Occipital lobe (tissue), 3 donors: ENCODE measurements at places on chromosomes 3 and 15.

DNA sequence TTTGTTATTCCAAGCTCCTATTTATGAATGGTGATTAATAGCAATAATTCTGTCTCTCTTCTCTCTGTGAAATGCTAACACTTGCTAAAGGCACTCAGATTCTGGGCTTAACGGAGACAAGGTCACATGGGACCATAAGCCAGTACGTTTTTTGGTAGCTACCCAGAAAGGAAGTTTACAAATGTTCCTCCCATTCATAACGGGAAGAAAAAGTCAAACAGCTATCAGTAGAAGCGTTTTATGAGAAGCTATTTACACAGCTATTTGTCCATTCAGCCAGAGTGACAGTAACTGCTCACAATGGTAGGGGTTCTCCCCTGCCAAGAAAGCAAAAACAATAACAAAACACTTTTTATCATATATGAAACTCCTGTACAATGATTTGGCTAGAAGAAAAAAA is 51.5 kb downstream of the ZMAT3 start:
- DNase-seq: no peak

DNA sequence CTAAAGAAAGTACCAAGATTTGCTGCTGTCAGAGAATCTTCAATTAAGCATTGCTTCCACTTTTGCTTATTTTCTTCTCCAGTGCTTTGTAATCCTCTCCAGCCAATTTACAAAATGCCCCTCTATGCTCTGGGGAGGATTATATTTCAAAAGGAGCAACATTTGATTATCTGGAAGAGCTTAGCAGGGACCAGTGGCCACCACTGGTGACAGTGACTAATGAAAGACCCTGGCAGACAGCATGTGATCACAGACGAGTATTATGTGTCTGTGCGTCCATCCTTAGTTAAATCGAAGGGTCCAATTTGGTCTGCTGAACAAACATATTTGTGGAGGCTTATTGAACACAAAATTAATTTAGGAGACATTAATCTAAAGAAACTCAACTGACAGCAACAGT is 152.6 kb downstream of the ZNF621 start:
- DNase-seq: no peak

GRCh38 chr3:167469381-167469780 is 4.5 kb downstream of the SERPINI2 start:
- DNase-seq: no peak

GRCh38 chr15:81851757-81852156 is 194.1 kb downstream of the MEX3B start:
- DNase-seq: no peak

GRCh38 chr3:183822631-183823030 is 2.7 kb downstream of the MAP6D1 start:
- DNase-seq: no peak

DNA sequence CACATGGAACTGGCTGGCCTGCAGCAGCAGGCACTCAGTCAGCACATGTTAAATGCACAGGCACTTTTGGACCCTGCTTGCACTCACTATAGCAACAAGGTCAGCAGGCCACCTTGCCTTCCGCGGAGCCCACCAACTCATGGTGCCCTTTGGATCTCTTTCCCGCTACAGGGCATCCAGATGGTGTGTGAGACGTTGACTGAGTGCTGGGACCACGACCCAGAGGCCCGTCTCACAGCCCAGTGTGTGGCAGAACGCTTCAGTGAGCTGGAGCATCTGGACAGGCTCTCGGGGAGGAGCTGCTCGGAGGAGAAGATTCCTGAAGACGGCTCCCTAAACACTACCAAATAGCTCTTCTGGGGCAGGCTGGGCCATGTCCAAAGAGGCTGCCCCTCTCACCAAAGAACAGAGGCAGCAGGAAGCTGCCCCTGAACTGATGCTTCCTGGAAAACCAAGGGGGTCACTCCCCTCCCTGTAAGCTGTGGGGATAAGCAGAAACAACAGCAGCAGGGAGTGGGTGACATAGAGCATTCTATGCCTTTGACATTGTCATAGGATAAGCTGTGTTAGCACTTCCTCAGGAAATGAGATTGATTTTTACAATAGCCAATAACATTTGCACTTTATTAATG is 85.0 kb downstream of the TGFBR2 start:
- DNase-seq: no peak

DNA sequence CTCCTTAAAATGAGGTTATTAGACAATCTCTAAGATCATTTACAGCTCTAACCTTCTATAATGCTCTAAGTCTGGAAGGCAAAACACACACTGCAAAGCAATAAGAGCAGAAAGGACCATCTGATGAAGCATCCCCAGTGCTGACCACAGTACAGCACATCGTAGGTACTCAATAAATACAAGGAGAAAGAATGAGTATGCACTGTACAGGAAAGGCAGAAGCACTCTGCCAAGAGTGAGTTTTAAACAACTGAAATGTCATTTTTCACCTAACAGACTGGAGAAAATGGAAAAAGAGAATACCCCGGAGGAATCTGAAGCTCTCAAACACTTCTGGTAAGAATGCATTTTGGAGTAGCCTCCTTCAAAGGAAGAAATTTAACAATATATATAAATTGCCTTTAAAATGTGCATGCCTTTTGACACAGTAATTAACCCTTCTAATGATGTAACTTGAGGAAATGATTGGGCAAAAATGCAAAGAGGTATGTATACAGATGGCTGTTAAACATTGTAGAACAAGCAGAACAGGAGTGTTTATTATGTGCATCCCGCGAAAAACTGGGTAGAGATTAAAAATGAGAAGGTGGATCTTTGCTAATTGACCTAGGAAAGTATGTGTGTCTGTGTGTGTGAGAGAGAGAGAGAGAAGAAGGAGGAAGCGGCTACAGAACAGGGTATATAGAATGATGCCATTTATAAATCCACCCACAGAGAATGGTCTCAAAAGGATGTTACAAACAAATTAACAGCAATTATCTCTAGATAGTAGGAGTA is 8.0 kb upstream of the OXTR start:
- no peak for DNase-seq

DNA sequence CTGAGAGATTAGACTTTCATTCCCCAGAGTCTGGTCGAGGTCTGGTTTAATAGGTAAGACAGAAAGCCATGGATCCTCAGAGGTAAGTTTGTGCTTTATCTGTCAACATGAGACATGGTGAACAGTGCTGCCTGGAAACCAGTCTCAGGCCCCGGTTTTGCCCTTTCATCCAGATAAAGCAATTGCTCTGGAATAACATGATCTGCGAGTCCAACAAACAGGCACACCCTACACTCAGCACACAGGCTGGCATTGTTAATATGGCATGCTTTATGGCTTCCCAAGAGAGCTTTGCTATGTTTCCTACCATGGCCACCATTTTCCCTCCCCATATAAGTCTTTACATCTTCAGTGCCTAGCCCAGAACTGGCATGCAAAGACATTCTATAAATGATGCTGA is 30.1 kb upstream of the MNS1 start:
- no peak for DNase-seq

DNA sequence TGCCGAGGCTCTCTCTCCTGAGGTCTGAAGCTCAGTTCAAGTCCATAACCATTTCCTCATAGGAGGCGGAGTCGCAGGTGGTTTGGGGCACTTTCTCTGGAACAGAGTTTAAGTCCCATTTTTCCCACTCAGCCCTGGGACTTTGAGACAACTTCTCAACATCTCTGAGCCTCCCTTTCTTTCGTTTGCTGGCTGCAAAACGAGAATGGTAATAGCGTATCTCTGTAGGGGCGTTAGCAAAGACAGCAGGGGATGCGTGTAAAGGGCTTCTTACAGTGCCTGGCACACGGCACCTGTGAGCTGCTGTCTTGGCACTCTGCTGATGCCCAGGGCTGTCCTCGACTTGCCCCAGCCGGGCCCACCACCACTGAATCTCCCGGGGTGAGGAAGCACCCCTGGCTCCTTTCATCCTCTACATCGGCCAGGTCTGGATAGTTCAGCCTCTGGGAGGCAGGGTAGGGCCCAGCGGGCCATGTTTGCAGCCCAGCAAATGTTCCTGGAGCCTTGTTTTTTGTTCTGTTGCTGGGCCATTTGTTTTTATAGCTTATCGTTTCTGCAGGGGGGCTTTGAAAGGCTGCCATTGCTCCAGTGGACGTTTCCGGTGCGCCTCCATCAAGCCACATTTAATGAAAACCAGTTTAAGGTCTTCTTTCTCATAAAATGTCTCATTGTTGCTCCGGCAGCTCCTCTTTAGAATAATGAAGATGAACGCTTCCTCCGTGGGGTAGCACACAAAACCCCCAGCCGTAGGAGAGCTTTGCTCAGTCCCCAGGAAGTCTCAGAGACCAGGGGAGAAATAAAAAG is 60.0 kb upstream of the WNT5A start:
- no peak for DNase-seq

GRCh38 chr3:186938716-186939115 is 8.4 kb downstream of the ST6GAL1 start:
- no peak for DNase-seq

DNA sequence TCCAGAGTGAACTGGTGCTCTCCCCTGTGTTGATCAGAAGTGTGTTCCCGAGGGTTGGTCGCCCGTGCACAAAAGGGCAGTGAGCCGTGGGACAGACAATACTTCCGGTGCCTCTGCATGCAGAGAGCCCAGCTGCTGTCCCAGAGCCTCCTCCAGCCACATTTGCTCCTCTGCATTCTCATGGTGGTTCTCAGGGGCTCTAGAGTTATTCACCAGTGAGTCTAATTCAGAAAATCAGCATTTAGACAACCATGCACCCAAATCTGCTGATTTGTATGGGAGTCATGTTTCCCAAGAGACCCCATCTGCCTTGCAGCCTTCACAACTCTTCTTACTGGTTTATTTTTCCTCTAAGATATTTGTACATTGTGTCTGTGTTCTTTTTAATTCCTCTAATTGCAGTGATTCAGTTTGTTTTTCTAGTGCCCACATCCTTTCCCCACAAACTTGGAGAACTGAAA is 107.0 kb upstream of the SPRED1 start:
- DNase-seq: no peak

DNA sequence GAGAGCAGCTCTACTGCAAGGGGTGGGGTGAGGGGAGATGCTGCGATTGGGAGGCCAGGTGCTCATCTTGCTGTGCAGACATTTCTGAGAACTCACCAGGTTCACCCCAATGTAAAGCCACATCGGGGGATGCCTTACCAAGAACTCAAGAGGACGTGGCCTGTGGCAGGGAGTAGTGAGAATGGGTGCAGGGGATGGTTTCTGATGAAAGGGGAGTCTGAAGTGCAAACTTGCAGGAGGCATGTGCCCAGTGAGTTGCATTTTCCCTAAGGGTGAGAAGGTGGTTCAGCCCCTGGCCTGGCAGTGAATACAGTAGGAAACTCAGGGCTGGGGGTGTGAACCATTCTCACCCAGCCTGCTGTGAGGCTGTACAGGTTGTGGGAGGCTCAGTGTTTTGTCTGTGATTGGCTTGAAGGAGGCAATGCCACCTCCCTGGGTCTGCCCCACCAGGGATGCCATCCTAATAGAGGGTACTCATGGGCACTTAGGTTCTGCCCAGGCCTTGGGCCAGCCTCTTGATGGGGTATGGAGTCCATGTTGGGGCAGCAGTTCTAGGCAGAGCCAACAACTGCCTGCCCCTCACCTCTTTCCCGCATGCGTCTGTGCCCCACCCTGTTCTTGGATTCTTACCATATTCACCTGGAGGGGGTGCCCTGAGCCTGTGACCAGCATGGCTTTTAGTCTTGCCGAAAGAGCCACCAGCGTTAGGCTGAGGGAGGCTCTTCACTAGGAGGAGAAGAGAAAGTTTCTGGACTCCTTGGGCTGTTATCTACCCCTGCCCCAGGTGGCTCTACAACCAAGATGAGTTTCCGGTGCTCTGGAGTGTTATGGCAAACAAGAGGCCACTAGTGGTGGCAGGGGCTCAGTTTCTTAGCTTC is 4.5 kb downstream of the HEMK1 start:
- no peak for DNase-seq

- DNase-seq: no peak
Observed at GRCh38 chr3:113218011-113218680, 6.8 kb downstream of the BOC start.

GRCh38 chr15:87365186-87365585 is 891.4 kb downstream of the NTRK3 start:
- no peak for DNase-seq

- DNase-seq: no peak
Observed at GRCh38 chr3:28019740-28020139, 221.7 kb upstream of the CMC1 start.

DNA sequence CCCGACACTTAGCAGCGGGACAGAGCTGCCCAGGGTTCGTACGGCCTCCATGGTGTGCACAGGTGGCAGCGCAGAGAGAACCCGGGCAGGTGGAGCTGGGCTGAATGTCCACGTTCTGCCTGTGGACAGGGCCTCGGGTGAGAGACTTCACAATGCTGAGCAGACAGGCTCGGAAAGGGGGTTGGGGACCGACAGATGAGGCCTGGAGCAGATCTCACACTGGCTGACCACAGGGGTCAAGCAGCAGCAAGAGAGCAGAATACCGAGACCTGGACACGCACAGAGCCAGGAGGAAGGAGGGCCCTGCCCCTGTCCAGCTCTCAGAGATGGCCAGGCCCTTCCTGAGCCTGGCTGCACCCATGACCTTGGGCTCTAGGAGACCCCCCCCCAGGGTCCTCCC is 83.0 kb downstream of the VGLL4 start:
- no peak for DNase-seq

DNA sequence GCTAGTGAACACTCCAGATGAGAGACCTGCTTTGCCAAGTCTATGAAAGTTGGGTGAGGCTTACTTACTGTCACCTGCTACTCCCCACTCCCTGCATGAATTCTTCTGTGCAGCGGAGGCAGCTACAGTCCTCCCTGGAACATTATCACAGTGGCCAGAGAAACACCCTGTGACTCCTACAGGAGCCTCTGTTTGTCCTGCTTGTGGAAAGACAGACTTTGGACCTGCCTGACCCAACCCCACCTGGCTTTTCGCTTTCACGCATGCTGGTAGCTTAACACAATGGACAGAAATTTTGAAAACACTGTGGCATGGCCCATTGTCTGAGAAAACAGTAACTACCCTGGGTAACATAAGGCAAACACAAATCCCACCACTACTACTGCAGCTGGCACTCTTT is 1565.5 kb upstream of the CADM2 start:
- DNase-seq: no peak

GRCh38 chr3:86239946-86240345 is 751.0 kb downstream of the VGLL3 start:
- DNase-seq: no peak

GRCh38 chr15:29024662-29025061 is 138.9 kb downstream of the APBA2 start:
- DNase-seq: no peak

DNA sequence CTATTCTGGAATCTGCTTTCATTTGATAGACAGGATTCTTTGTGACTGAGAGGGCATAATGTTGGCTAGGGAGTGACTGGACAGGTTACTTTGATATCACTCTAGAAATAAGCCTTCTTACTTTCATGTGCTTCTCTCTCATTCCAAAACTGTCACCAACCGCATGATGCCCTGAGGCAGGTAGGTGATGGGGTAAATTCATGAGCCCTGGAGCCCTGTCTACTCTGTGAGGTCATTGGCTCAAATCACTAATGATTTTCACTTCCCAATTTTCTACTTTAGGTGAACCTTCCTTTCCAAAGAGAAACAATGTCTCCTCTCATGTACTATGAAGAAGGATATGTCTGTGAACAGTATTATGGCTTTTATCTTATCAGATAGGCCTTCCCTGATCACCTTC is 596.7 kb downstream of the TUSC7 start:
- no peak for DNase-seq

GRCh38 chr15:84387086-84387485 is 151.5 kb downstream of the GOLGA6L4 start:
- DNase-seq: no peak
